ENCODE measurements at places on chromosomes 2 and 18.

DNA sequence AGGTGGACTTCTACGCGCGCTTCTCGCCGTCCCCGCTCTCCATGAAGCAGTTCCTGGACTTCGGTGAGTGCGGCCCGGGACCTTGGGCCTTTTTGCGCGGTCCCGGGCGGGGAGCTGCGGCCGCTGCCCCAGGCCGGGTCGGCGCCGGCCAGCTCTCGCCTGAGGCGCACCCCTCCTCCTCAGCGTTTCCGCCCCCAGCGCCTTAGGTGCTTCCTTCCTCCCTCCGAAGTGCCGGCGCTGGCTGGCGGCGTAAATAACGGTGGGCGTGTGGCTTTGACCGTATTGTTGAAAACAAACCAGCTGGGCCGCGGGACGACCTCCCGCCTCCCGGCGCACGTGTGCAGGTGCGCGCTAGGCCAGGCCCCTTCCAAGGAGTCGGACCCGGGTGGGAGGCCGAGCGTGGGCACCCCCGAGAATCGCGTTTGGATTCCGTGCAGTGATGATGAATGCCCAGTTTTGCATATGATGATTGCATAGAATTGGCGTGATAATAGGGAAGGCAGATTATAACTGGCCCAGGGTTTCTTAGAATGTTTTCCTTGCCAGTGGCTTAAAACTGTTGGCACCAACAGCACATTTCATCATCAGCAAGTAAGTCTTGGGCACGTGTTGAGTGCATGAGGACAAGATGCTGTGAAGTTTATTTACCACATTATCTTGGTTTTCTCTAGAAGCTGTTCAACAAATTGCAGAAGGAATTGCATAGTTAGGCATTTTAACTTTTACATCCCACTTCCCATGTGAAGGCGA, 569 bp downstream of the PDK1 start:
- peak overlapping the region; percentile 97 for H3K27ac ChIP-seq
- H3K4me1 ChIP-seq: peaks cover 61% of the 10 kb centered on the region
- no peaks in the 10 kb centered on the region for H3K27me3 ChIP-seq
- peak; percentile 69 for DNase-seq
- H3K4me3 ChIP-seq: peak overlapping the region; percentile 97

- no peak overlapping the region for H3K4me3 ChIP-seq
- no peak for DNase-seq
- no peaks in the 10 kb centered on the region for H3K27me3 ChIP-seq
- no peaks in the 10 kb centered on the region for H3K4me1 ChIP-seq
- no peak overlapping the region for H3K27ac ChIP-seq
These were observed 17.0 kb downstream of the TNFAIP6 start for GRCh38 chr2:151374436-151374835.

GRCh38 chr2:227188292-227188691, 23.9 kb downstream of the COL4A3 start:
- peaks cover 6% of the 10 kb centered on the region for H3K4me1 ChIP-seq
- no peak for DNase-seq
- no peaks in the 10 kb centered on the region for H3K36me3 ChIP-seq
- H3K27ac ChIP-seq: no peak overlapping the region
- H3K27me3 ChIP-seq: peaks cover 10% of the 10 kb centered on the region

DNA sequence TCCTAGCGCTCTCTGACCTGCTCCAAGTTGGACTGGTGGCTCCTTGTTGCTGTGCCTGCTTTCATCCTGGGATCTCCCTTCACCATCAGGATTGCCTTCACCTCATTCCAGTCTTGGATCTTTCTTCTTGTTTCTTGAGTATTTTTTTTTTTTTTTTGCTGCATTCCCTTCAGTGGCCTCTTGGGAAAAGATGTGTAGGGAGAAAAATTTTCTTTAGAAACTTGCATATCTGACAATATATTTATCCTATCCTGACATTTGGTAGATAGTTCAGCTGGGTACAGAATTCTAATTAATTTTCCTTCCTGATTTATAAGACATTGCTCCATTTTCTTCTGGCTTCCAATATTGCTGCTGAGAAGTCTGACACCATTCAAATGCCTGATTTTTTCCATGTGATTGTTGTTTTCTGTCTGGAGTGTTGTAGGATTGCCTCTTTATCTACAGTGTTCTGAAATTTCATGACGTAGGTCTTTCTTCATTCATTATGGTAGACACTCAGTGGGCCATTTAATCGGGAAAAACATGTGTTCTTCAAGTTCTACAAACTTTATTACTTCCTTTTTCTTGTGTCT, 23.0 kb upstream of the IL1A start:
- no peaks in the 10 kb centered on the region for H3K27me3 ChIP-seq
- no peaks in the 10 kb centered on the region for H3K36me3 ChIP-seq
- H3K27ac ChIP-seq: no peak overlapping the region
- peaks cover 11% of the 10 kb centered on the region for H3K4me1 ChIP-seq
- H3K4me3 ChIP-seq: no peak overlapping the region

Measured in naive B cell (primary cell).